NCI-H226 (cell line): ENCODE measurements at places on chromosomes 11 and 22.

DNA sequence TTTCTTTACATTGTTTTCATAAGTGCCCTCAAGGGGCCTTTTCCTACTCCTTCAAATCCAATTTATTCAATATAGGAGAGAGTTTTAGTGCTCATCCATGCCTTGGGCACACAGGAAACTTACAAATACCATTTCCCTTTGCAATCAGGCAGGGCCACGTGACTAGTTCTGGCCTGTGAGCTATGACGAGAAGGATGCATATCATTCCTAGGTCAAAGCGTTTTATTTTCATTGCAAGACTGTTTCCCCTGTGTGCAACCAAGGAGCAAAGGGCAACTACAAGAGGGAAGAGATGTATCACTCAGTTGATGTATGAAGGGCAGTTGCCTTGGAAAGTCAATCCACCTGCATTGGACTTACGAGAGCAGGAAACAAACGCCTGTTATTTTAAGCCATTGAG, 1.9 kb upstream of the TRAF6 start:
- no peak for DNase-seq

GRCh38 chr11:60005360-60005759, 11.6 kb upstream of the OOSP4B start:
- peak; percentile 24 for DNase-seq

DNA sequence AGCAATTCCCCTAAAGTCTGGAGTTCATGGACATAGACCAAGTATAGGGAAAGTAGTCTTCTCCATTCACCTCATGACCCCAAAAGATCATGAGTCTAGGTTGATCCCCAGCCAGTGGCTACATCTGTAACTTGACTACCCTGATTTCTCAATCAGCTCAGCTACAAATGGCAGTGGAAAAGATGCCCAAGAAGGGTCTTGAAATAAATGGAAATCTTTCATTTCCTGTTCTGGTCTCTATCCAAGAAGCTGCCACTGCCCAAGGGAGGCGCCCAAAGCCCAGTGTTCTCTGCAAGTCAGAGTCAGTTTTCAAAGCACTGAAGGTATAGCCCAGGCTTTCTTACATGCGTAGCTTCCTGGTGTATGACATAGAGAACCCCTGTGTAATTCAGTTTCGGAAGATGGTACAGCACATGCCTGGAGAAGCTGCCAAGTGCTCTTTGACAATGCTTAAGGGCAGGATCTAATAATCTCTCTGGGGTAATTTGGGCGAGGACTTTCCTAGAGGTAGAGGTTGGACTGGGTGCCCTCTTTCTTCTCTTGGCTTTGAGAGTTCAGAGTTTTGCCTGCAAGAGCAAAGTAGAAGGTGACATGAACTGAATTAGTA, 101.1 kb downstream of the ADAMTS15 start:
- no peak for DNase-seq

- no peak for DNase-seq
Observed at GRCh38 chr11:32594272-32594671, 10.6 kb downstream of the EIF3M start.

DNA sequence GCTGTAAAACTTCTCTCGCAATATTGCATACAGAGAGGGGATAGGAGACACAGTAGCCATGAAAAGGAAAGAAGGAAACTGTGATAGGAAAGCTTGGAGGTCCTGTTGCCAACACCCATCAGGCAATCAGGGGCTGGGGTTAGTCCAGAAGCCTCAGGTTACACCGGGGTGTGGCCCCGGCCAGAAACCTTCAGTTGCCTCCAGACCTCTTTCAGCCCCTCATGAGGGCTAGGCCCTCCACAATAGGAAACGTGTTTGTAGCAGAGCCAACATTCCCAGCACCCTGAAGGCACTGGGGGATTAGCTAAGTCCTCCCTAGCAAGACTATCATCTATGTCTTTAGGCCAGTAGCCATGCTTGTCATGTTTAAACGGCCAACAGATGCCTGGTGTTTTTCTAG, 1048.0 kb upstream of the CNTN5 start:
- DNase-seq: no peak

- DNase-seq: no peak
Observed at GRCh38 chr11:24965748-24966147, 468.9 kb downstream of the LUZP2 start.

DNA sequence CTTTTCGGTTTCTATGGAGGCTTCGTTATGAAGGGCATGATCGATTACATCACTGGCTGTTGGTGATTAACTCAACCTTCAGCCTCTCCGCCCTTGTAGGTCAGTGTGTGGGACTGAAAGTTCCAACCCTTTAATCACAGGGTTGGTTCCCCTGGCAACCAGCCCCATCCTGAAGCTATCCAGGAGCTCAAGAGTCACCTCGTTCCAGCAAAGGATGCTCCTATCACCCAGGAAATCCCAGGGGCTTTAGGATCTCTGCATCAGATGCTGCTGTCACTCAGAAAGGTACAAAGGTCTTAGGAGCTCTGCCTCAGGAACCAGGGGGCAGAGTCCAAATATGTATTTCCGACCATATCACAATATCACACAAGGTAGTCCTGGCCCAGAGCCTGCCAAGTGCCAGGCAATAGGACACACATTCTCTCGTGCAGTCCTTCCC, 123.5 kb upstream of the PARVA start:
- DNase-seq: no peak

GRCh38 chr11:3052567-3052966, 4.7 kb downstream of the CARS1 start:
- DNase-seq: no peak

DNA sequence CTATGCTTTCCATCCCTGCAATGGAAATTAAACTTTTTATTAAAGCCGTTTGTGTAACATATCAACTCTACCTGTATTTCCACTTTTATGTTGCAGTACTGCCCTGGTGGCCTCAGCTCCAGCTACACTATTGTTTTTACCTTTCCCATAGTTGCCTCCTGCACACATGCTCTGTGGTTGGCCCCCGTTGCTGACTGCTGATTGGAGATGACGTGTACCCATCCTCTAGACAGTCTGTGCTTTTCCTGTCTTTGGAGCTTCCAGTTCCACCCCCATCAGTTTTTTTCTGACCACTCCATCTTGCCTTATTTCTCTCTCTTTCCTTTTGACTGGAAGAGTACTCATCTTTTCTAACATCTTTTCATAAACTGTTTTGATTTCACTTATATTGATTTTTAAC, 123.8 kb downstream of the TEAD1 start:
- no peak for DNase-seq

- DNase-seq: no peak
Observed at GRCh38 chr22:40237788-40238424, 60.2 kb downstream of the TNRC6B start.

- DNase-seq: no peak
Observed at GRCh38 chr22:22059291-22060002, 76.9 kb upstream of the TOP3B start.

DNA sequence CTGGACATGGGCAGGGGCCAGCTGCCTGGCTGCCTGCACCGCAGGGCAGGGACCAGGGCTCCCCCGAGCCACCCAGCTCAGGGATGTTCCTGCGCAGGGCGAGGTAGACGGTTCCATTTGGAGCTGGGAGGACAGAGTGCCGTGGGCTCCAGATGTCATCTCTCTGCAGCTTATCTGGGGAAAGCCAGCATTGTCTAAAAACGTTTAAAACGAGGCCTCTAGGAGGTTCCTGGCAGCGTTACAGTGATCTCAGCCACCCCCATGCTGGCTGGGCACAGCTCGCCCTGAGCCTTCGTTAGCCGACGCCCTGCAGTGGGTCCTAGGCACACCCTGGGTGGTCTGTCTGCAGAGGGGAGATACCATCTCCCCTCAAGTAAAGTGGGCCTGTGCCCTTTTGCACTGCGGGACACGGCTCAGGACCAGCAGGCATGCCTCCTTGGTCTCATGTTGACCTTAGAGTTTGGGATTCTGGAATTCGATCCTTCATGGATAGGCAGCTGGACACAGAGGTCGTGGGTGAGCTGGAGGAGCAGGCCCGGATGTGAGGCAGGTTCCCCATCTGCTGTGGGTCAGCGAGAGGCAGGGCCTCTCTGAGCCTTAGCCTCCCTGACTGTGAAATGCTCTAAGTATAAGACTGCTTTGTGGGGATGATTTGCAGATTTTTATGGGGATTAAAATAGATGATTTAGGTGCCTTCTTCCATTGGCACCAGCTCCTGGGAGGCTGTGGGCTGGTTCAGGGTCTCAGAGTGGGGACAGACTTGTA, 14.1 kb downstream of the SYNGR1 start:
- no peak for DNase-seq

- DNase-seq: no peak
Observed at GRCh38 chr11:36081274-36081945, 137.5 kb downstream of the LDLRAD3 start.

- DNase-seq: no peak
Observed at GRCh38 chr11:88410656-88411055, 73.1 kb upstream of the CTSC start.

DNA sequence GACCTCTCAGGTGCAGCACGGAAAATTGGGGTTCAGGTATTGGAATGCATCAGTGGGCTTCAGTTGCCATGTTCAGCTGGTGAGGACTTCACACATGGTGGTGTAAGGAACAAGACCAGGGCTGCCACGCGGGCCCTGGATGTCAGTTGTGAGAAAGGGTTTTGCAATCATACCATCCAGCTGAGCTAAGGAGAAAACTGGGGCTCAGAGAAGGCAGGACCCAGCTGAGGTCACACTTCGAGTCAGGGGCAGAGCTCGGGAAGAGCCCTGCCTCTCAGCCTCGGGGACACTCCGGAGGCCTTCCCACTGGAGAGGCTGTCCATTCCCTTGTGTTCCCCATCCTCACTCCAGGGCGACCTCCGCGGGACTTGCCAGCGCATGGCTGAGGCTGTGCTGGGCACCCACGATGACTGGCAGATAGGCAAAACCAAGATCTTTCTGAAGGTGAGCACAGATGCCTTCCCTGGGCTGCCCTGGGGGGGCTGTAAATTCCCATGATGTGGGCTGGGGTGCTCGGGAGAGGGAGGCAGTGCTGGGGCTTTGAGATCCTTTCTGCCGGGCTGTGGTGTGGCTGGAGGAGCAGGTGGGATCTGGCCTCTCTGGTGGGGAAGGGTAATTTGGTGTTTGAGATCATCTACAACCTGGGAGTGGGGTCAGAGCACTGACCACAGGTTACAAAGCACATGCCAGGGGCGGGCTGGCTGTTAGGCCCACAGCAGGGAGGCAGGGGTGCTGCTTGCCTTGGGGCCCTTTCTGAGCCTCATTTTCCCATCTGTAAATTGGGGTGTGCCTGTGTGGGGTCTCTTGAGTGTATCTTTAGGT, 47.2 kb downstream of the MYO7A start:
- DNase-seq: no peak

DNA sequence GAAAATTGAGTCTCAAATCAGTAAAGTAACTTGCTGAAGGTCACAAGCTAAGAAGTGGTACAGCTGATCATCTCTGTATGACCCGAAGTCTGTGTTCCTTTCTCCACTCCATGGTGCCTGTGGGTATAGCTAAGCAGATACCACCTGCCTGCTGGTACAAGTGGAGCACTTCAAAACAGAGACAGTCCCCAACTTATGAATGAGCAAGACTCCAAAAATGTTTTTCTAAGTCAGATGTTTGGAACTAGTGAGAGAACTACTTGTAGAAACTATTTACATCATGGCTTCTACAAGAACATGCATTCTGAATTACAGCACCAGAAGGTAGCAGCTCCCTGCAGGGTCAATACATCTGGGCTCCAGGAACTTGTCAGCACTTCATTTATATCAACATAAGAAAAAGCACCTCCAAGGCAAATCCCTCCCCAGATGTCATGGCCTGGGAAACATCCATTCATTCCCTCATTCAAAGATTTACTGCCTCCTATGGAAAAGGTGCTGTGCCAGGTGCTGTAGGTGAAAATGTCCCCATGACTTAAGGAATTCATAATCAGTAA, 94.7 kb downstream of the SERGEF start:
- no peak for DNase-seq

DNA sequence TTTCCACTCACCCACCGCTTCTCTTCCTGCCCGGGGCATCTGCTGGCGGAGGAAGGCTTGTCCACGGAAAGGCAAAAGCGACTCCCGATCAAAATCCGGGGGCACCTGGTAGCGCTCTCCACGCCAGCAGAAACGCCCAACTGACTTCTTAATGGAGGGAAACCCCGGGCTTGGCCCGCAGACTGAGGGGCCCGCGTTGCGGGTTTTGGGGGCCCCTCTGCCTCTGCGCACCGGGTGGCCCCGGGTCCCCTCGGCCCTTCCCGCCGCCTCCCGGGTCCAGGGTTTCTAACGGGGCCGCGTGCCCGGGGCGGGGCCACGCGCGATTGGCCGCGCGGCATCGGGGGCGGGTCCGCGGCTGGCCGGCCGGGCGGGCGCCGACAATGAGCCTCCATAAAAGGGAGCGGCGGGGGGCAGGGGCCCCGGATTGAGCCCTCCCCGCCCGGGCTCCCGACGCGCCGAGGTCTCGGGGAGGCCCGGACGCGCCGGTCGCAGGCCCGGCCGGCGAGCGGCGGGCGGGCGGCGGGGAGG, at the start of gene SPINDOC:
TSS of gene SPINDOC (plus strand) at position 422 of the 528 bp plus-strand sequence. CDS start 231 bp downstream, outside the sequence.
- DNase-seq: peak; percentile 58

DNA sequence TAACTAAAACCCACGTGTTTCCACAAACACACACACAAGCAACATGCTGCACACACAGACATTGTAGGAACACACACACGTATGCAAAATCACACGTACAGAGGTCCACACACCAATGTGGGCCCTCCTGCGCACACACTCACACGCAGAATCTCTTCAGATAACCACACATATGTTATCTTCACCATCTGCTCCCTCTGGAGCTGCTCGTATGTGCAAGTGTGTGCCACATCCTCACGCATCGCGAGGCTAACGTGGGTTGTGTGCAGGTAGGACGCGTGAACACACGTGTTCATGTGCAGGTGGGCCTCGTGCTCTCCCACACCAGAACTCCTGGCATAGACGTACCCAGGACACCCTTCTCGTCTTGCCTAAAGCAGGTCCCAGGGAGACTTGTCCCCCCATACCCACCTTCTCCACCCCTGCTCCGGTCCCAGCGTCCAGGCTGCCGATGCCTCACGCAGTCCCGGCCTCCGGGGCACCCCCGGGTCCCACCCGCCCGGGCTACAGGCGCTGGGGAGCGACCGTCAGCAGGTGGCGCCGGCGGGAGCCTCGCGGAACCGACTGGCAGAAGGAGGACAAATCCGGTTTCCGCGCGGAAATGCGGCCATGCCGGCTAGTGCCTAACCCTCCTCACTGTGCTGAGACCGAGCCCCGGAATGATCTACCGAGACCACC, 10.3 kb upstream of the IGSF9B start:
- DNase-seq: no peak

GRCh38 chr11:123054301-123055065, 7.5 kb downstream of the HSPA8 start:
- DNase-seq: peak; percentile 33

- peak; percentile 79 for DNase-seq
Observed at GRCh38 chr22:49951986-49952896, 8.3 kb upstream of the PIM3 start.

DNA sequence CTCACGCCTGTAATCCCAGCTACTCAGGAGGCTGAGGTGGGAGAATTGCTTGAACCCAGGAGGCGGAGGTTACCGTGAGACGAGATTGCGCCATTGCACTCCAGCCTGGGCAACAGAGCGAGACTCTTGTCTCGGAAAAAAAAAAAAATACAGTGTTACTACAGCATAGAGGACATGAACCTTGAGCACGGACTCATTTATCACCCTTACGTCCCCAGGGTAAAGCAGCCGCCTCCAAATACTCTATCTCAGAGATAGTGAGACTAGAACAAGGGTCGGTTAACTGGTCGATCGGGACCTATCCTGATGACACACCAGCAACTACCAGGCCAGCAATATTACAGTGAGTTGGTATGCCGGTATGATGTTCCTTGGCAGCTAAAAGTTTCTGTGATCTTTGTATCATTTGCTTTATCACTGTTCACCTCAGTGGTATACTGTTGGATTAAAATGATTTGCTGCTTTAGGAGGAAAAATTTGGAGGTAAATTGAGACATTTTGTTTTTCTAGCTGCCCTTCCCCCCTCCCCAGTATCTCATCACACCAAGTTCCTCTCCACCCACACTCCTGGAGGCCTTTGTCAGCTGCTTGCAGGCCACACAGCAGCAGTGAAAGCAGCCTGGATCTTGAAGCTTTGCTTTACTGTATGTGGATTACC, 7.0 kb upstream of the SIDT2 start:
- DNase-seq: no peak
